Hepatocyte (in vitro differentiated cells): ENCODE measurements at places on chromosomes 1 and 21.

GRCh38 chr1:183945428-183946319 is 91.9 kb downstream of the COLGALT2 start:
- no peak for DNase-seq

DNA sequence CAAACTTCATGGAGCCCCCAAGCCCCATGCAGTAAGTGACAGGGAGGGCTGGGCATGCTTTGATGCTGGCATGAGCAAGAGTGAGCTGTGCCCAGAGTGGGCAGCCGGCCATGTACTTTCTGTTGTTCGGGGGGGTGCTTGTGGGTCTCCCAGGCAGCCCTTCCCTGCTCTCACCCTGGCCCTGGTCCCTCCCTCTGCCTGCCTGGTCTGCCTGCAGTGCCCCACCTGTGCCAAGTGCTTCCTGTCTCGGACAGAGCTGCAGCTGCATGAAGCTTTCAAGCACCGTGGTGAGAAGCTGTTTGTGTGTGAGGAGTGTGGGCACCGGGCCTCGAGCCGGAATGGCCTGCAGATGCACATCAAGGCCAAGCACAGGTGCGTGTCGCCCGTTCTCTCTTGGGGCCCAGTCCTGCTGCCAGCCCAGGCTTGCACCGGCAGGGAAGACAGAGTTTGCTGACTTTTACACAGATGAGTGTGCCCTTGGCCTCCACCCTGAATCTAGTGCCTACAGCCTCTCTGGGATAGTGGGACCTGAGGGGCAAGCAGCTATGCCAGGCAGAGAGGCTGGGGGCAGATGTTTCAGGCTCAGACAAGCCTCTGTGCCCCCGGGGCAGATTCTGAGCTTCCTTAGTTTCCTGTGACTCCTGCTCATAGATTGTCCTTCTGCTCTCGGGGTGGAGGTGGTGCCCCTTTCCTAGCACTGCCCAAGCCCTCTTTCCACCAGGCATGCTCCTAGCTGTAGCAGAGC is 7.6 kb downstream of the ZBTB48 start:
- no peak for DNase-seq

DNA sequence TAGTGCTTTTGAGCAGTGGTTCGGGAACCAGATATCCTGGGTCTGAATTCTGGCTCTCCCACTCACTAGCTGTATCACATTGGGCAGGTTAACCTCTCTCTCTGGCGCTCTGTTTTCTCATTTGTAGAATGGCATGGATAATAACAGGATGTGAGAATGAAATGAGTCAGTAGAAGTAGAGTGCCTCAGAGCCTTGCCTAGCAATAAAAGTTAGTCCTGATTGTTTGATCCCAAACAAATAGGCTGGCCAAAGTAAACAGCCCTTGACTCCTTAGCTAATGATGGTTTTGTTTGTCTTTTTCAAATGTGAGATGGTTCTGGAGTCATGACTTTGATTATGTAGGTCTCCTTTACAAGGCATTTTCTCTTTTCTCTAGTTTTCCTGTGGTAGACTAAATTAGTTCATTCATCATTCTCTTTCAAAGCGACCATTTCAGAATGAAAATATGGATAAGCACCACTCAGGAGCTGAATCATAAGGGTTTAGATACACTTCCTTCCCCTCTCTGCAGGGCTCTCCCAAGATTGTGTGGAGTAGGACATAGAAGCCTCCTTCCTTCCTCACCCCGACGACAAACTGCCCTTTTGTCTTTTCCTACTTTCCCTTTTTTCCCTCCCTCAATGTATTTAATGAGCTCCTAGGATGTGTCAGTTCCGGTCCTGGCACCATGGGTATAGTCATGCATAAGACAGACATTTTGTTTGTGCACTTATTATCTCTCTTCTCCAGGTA is 23.1 kb downstream of the KIAA0040 start:
- DNase-seq: no peak

- DNase-seq: no peak
These were observed 15.6 kb upstream of the CSF1 start for GRCh38 chr1:109894823-109895719.

DNA sequence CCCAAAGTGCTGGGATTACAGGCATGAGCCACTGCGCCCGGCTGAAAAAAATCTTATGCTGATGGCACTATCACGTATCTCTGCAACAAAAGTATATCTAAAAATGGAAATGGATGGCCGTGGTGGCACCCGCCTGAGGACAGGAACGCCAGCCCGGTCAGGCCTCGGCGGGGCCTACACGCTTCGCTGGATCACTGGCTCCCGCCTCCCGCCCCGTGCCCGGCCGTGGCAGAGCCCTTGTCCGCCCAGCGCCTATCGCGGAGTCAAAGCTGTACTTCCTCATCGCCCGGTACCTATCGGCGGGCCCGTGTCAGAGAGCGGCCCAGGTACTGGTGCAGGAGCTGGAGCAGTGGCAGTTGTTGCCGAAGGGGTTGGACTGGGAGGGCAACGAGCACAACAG is 28.8 kb upstream of the PDPN start:
- no peak for DNase-seq

GRCh38 chr1:224433041-224433691 is 1.4 kb downstream of the WDR26 start:
- peak; percentile 15 for DNase-seq

- no peak for DNase-seq
These were observed 426.7 kb downstream of the PLPP3 start for GRCh38 chr1:56152635-56153034.

- peak; percentile 66 for DNase-seq
These were observed 996 bp upstream of the SH3BGRL3 start for GRCh38 chr1:26278724-26279455.
